ENCODE measurements at places on chromosomes 1 and 21.

GRCh38 chr1:231929311-231929710, 302.7 kb downstream of the DISC1 start:
- DNase-seq, result no peak

GRCh38 chr1:54356680-54357147, 49.5 kb downstream of the SSBP3 start:
- DNase-seq, result no peak

- DNase-seq, result no peak
These were observed 26.8 kb downstream of the PALMD start for GRCh38 chr1:99672530-99673213.

GRCh38 chr1:241641773-241642592, 1.8 kb upstream of the CHML start:
- no peak for DNase-seq

DNA sequence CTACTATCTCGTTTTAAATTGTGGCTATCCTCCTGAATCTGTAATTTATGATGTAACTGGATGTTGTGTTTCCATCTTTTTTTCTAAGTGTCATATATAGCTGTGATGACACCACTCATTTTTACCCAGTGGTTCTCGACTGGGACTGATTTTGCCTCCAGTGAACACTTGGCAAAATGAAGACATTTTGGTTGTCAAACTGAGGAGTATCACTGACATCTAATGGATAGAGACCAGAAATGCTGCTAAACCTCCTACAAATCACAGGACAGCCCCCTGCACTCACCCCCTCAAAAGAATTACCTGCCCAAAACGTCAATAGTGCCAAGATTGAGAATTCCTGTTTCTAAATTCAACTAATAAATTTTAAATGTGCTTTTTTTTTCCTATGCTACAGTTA, 1.9 kb downstream of the TRMT13 start:
- DNase-seq, result no peak

- DNase-seq, result no peak
These were observed 250 bp downstream of the F5 start for GRCh38 chr1:169586067-169586394.

GRCh38 chr1:199508072-199508471, 519.4 kb upstream of the NR5A2 start:
- no peak for DNase-seq

DNA sequence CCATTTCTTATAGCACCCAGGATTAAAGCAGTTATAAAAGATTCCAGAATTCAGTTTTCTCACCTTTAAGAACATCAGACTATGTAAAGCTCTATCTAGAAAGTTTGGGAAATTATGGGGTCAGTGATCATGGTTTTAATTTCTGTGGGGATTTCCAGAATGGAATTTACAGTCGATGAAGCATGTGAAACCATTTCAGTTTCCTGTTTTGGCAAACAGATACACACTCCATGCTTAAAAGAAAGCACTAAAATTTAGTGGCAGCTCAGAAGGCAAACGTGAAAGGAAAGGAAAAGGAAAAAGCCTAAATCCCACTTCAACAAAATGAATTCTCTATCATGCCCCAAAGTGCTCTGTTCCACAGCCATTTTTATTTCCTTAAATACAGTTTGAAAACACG, 60.4 kb downstream of the FYB2 start:
- no peak for DNase-seq

Measured in iPS DF 19.7 (cell line).